ENCODE measurements at places on chromosomes 5 and 9.

DNA sequence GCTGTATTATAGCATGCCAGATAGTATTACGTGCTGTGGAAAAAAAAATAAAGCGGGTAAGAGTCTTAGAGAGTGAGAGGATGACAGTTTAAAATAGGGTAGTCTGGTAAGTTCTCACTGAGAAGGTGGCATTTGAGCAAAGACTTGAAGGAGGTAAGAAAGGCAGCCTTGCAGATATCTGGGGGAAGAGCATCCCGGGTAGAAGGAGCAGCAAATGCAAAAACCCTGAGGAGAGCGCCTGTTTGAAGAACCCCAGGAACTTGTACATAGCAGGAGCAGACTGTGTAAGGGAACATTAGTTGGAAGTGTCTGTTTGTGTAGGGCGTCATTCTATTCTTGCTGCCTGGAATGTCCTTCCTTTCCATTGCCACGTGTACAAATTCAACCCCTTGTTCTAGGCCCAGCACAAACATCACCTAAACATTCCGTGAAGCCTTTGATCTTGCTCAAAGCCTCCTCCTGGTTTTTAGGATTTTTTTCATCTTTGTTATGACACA is 2.6 kb downstream of the AP3S1 start:
- DNase-seq = no peak

DNA sequence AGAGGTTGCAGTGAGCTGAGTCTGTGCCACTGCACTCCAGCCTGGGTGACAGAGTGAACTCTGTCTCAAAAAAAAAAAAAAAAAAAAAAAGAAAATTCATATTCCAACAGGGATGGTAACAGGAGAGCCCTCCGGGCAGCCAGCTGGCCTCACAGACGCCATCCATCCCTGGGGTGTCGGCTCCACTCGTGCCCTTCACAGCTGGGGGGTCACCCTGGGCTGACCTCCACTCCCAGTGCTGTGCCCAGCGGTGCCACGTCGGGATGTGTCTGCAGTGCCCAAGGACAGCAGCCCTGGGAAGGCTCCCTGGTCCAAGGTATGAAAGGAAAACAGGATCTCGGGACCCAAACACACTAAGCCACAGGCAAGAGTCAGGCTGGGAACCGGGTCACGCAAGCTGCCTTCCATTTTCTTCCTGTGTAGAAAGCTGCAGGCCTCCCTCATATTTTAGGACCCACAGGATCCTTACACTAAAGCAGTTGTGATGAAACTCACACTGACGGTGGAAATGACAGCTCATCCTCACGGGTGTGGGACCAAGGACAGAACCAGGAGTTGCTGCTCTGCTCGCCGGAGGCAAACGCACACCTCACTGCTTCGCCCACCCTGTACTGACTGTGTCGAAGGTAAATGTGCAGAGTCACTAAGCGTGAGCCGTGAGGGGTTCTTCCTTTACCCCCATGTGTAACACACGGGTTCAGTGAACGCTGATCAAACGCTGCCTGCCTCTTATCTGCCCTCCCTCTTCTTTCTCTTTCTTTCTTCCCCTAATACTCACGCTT is 5.3 kb downstream of the SLC12A7 start:
- peak; percentile 27 for DNase-seq

GRCh38 chr5:52419357-52419756 is 368.4 kb upstream of the ITGA1 start:
- no peak for DNase-seq

DNA sequence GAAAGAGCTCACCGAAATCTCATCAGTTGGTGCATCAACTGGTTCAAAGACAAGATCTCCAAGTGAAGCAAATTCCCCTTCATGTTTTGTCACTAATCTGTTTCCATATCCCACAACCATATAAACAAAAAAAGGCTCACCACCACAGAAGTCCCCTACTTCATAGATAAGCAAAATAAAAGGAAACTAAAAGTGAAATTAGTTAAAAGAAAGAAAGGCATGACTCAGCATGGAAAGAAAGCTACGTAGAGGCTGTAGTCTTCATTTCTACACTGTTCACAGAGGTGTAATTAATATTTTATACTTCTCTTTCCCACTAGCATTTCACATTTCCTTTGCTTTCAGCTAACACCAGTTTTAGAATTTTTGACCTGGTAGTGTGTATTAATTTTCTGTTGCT is 208.0 kb downstream of the CYLC2 start:
- no peak for DNase-seq

- DNase-seq = no peak
These were observed 2.3 kb downstream of the COL27A1 start for GRCh38 chr9:114157516-114158176.

DNA sequence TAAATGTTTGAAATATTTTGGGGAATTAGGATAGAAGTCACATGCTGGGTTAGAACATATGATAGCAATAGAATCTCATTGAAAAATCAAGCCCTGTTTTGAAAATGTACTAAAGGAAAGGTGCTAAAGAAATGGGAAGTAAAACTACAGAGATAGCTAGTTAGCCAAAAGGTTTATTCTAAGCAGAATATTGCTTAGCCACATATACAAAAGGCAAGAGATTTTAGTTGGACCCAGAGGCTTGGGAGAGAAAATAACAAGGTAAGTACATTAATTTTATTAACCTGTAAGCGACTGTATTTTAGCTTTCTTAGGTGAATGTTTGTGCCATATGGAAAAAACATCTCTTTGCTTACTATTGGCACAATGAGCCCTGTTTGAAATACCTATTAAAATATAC is 108.3 kb downstream of the RPS23 start:
- DNase-seq = no peak

DNA sequence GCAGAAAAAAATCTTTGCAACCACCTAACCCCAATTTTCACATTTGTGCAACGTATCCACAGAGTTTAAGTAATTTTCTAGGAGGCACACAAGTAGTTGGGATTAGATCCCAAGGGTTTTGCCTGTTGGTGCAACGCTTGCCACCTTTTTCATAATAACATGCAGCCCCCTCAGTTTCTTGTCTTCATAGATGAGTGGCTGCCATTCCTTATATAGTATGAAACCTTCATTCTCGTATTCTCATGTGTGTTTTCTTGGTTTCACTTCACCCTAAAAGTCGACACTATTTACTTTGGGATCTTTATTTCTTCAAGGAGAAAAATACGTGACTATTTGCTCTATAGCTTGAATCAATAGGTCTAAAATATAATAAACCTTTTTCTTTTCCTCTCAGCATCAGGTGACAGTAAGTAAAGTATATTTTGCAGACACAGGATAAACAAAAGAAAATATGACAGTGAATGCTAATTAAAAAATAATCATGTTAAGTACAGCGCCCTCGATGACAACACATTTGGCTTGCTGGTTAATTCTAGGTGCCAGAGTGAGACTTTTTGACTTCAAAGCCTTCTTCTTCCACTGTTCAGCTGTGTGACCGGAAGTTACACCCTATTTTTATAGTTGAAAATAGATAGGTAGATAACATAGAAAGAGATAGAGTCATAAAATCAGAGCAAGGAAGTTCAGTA is 342.8 kb upstream of the CCNG1 start:
- no peak for DNase-seq

GRCh38 chr9:37587521-37587920 is 4.9 kb downstream of the TOMM5 start:
- no peak for DNase-seq

DNA sequence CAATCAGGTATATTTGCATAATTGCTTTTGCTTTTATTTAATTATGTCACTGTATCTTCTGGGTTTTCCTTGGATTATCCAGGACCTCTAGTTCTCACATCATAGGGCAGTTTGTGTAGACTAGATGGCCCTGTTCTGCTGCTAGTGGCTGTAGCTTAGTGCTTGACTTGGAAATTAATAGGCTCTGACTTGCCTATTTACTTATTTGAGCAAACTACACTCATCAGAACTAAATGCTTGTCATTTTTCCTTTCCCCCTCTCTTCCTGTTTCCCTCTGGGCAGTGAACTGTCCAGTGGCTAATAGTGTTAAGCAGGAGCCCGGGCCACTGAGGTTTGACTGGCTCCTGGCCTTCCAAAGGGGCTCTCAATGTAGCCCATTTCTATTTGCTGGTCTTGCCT is 135.7 kb downstream of the MAN2A1 start:
- no peak for DNase-seq

- no peak for DNase-seq
These were observed 60.1 kb upstream of the CLINT1 start for GRCh38 chr5:157918811-157919742.

DNA sequence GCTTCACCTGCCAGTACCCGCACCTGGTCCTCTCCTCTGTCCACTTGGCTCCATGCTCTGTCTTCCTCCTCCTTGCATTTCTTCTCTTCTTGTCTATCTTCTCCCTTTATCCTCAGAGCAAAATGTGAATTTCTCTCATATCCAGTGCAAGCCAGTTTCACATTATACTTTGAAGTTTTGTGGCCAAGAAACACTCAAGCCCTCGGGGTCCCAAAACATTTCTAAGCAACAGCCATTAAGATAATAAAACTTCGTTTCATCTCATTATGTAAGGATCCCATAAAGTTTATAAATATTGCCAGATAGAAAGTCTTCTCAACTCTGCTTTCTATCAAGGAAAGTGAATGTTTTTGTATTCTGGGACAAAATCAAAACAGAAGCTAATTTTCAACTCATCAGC is 178.8 kb downstream of the SNX18 start:
- DNase-seq = no peak

DNA sequence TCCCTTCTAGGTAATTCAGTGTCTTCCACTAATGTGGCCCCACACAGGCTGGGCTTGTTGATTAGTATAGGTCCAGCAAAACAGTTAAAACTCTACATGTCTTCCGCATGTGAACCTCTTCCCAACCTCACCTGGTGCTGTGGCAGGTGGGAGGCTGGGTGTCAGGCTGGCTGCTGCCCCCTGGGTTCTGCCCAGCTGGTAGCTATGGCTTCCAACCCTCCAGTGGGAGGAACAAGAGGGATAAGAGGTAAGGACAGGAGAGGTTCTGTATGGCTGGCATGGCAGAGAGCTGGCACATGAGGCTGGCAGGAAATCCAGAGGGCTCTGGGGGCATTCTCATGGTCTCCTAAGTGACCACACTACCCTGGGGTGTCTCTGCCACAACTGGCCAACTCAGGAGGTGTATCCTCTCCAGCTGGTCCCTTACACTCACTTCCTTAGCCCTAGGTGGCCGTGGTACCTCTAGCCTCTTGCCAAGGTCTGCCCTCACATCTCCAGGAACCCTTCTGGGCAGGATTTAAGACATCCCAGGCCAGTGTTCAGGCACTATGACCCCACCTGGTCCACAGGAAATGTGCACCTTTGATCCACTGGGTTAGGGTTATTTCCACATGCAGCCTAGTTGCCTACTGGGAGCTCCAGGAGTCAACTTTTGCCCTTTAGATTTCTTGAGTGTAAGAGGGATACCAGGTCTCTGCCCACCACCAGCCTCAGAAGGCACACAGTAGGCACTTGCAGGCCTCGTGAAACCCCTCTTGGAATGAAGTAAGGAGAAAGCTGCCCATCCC is 41.7 kb downstream of the AHRR start:
- DNase-seq = no peak

DNA sequence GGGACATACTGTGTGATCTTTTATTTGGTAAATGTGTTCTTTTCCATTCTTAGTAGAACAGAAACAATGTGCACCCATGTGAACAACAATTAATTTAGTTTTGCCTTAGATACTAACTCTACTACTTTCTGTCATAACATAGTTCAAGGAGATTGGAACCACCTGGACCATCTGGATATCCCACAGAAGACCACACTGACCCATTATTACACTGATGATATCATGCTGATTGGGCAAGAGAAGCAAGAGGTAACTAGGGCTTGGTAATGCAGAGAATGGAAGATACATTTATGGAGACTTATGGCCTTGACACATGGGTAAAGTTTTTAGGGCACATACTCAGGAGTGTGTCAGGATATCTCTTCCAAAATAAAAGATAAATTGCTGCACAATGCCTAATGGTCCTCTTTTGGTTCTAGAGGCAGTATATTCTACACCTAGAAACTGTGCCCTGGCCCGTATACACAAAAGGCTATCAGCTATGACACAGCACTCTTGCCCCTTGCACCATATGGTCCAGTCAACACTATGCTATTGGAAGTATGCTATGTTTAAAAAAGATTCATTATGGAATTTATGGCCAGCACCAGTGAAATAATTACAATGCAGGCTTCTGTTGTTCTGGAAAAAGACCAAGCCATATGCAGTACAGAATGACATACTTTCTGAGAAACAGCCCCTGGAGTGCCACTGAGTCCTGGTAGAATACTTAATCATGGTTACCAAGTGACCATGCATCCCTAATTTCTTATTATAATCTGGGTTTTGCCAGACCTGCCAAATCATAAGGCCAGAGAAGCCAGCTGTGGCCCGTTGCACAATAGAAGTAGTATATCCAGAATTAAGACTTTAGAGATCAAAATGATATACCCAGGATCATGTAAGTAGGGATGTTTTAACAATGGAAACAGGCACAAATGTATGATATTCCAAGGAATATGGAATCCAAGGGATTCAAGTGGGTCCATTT is 41.6 kb upstream of the MROH2B start:
- no peak for DNase-seq

- DNase-seq = no peak
These were observed 32.5 kb downstream of the RXRA start for GRCh38 chr9:134358662-134359319.
